Suppressor macrophage treated with lipopolysaccharide for 1 hour (primary cell): ENCODE measurements at places on chromosomes 2 and 18.

GRCh38 chr2:147149575-147150240 lies 695.1 kb upstream of the ACVR2A start:
- DNase-seq: no peak

DNA sequence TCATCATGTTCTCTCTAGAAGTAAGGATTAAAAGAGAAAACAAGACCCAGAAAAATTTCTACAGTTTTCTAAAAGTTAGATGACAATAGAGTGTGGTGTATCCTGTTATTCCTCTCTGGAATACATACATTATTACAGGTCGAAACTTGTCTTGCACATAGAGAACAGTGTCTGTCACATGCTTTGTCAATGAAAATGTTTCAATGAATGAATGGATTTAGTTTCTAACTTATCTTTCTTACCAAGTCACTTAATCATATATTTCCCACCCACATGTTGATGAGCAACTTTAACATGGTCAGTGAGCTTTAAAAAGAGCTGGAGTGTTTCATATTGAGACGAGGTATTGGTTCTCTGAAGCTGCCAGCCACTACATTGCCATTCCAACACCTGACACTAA lies 4.3 kb downstream of the DSG4 start:
- no peak for DNase-seq

- DNase-seq: no peak
Observed at GRCh38 chr2:26568076-26568890, 72.9 kb downstream of the CIB4 start.

DNA sequence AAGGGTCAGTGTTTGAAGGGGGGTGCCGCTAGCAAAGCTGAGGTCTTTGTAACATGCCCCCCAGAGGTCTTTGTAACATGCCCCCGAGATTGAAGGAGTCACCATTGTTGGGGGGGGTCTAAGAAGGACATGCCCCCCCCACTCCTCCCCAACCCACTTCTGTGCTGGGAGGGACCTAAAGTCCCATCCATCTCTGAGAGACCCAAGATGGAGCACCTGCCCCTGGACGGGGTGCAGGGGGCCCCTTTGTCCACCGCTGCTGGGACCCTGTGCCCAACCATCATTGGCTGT lies 5.9 kb upstream of the ASIC4 start:
- no peak for DNase-seq

DNA sequence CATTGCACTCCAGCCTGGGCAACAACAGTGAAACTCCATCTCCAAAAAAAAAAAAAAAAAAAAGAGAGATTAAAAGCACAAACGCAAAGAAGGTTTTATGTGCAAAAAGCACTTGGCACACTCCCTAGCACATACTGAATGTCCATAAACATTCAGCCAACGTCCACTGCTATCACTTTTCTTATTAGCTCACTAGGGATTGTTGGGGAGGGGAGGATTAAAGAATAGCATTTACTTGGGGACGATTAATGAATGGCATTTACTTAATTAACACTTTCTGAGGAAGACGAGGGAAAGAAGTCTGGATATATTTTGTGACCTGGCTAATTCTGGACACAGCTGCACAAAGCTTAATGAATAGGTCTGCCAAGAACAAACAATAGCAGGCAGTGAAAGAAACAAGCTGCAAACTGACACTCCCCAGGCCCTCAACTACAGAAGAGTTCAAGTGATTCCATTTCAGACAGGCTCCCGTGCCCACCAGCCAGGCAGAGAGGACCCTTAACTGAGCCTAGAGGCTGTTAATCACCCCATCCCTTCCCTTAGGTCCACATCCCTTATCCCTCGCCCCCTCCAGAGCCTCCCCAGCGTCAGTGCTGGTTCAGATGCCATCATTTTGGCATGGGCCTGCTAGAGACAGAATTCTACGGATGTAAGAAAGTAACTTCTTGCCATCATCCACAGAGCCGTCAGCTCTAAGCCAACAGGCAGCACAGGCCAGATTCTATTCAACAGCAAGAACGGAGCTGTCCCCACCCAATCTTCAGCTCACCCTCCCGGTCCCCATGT lies 7.4 kb downstream of the CYB5A start:
- DNase-seq: no peak

DNA sequence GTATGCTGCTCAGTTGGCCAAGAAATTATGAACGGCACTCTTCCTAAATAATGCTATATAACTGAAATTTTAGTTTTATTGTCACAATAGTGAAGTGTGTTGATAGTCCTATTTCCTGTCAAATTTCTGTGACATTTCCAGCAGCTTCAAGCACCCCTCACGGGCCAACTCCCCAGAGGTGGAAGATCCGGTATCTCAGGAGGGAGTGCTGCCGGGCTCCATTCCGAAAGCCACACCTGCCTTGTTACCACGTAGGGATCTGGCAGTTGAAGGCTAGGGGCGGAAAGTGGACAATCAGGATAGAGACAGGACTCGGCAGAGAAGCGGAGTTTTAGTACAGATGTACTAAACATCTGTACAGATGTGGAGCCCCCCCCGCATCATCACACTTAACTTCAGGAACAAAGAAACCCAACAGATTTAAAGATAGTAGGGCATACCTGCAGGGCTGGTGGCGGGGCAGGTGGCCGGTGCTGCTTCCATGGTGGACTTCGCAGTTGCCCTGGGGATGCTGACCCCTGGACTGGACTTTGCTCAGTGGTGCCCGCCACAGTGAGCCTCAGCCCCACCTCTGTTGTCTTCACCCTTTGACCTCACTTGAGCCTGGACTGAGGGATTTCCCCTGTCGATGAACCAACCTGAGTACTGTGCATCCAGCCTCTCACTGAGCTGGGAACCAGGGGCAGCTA lies 22.3 kb downstream of the ASAP2 start:
- no peak for DNase-seq
